ENCODE measurements at places on chromosomes 7 and 10. TPM values are rescaled to one million over a fixed set of nuclear protein-coding genes. Genes with fewer than 3 reads are reported as not detected.

Gene TMEM26
- total RNA-seq, result 1.4 TPM

Gene BMPER
- total RNA-seq, result 4.6 TPM

Gene ANK3
- total RNA-seq, result 3.8 TPM

Gene GAD2
- total RNA-seq, result not detected

Gene MSS51
- 1.6 TPM for total RNA-seq

Gene SHTN1
- total RNA-seq, result 21.1 TPM

Gene TUBB8
- not detected for total RNA-seq

Gene PDZD7
- total RNA-seq, result 0.55 TPM

Gene SLC13A4
- not detected for total RNA-seq

Gene SPAM1
- not detected for total RNA-seq

Gene ASB15
- total RNA-seq, result not detected

Gene INHBA
- 1.00 TPM for total RNA-seq

Gene TMEM236
- total RNA-seq, result 3.0 TPM

Gene CLDN4
- total RNA-seq, result 0.71 TPM

Gene HOXA1
- total RNA-seq, result 1.3 TPM

GRCh38 chr7:159022238-159022993, 122.3 kb downstream of the VIPR2 start:
- DNase-seq, result peak; percentile 83

- DNase-seq, result no peak
These were observed 83.6 kb downstream of the CD36 start for GRCh38 chr7:80721883-80722615.

- DNase-seq, result no peak
These were observed 86.5 kb downstream of the NT5C2 start for GRCh38 chr10:103106539-103106938.

- no peak for DNase-seq
These were observed 944 bp downstream of the RHBDD2 start for GRCh38 chr7:75879771-75880184.

GRCh38 chr7:55286666-55287065, 78.5 kb upstream of the LANCL2 start:
- DNase-seq, result peak; percentile 28

- no peak for DNase-seq
These were observed 21.9 kb upstream of the CABCOCO1 start for GRCh38 chr10:61640856-61641255.

GRCh38 chr10:16519908-16520861, 1.5 kb downstream of the C1QL3 start:
- DNase-seq, result no peak

GRCh38 chr7:93935102-93935501, 13.6 kb downstream of the GNG11 start:
- no peak for DNase-seq

DNA sequence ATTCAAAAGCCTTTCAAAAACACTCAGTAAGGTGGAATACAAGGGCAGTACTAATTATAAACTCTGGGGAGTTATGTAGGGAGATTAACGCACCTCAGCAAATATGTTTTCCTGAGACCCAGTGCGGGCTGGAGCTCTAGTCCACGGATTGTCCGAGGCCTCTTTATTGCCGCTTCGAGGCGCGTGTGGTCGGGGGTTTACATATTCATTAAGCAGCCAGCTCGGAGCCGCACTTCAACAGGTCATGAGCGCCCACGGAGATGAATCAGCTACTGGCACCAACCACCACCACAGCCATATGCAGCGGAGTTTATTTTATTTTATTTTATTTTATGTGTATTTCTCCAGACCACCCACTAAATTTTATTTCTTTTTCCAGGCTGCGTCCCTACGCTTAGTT, 195.9 kb upstream of the ADARB2 start:
- no peak for DNase-seq

DNA sequence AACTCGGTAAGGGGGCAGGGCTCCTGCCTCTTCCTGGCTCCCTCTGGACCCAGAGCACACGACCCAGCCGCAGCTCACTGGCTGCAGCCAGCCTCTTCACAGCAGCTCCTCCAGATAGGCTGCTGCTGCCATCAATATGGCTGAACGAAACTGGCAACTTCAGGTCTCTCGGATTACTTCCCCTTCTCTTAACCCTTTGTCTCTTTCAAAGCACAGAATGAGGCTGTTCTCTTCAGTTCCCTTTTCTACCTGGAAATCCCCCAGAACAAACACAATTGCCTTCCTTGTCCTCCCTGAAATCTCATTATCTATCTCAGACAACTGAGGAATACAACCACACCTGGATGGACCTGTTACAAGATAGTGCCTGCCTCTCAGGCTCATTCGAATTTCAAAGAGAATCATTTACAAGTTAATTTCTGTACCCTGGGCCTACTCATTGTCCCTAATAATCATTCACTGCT, 193.4 kb upstream of the MBL2 start:
- no peak for DNase-seq

DNA sequence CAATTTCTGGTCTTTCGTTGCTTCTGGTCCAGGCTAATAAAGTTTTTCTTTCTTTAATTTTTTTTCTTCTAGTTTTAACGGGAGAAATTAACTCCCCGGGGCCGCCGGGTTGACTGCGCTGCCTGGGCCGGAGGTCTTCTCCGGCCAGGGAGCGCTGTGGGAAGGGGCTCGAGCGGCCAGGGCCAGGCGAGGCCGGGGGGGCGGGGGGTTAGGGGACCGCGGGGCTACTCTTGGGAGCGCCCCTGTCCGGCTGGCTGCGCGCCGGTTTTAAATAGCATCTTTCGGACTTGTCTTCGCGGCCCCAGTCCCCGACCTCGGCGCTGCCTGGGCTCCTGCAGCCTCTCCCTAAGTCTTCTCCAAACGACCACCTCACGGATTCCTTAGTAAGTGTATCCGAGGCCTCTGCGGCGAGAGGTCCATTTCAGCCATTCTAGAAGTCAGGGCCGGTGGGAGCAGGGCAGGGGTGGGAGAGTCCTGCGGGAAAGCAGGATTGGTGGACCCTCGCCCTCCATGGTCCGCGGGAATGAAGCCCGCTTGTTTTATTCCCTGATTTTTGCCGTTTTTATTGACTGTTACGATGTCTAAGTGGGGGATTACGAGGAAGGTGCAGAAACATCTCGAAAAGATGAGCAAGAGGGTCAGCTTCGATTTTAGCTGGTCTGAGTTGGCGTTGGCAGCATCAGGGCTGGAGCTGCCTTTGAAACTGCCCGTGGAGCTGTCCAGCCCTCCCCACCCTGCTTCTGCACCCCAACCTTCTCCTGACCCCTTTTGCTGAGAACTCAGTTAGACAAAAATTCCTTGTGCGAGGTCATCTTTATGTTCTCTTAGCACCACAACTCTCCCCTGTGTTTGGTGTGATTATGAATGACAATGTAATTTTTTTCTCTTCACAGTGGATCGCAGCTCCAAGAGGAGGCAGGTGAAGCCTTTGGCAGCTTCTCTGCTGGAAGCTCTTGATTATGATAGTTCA, 555 bp downstream of the PHF14 start:
- DNase-seq, result no peak

DNA sequence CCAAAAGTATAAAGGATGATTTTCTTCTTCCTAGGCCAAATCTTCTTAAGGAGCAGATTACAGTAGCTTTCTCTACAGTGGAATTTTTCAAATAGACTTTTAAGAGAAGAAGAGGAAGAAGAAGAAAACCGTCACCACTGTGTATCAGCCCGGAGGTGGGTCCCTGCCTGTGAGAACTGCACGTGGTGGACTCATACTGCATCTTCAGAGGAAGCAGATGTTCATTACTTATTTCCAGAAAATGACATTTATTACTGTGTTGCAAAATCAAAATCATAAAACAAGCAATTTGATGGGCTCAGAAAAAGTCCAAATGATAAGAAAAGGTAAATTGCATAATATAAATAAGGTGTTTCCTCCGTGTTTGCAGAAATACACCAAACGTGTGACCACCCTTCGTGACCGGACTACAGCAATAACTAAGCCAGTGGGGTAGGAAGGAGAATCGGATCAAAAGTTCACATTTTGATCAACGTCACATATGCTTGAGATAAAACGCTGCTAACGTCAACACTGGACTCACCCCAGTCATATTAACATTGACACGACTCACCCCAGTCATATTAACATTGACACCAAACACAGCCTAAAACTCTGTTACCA, 179.2 kb downstream of the PTPRN2 start:
- DNase-seq, result no peak

- no peak for DNase-seq
These were observed at the start of gene ZNF735 for GRCh38 chr7:64206903-64207302. ZNF735 (plus strand) TSS chr7:64207203; CDS start chr7:64207203, 0 bp downstream.

DNA sequence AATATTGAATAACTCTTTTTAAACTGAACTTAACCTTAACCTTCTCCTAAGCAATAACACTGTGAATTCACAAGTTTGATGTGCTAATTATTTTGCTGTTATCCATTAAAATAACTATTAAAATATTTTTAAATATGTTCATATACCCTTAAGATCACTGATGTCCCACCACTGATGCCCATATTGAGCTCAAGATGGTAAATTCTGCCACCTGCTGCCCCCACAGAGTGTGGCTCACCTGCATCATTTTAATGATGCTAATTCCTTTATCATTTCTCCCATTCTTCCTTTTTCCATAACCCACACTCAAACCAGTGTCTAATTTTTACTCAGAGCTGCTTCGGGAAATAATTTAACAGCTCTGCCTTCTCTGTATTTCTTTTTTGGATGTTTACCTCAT, 82.3 kb upstream of the ARID5B start:
- DNase-seq, result no peak

- no peak for DNase-seq
These were observed 49.4 kb upstream of the EGFR start for GRCh38 chr7:54969208-54969967.

Data from mesenteric fat pad (tissue), 1 donor.